ENCODE measurements at places on chromosomes 3 and 15.
A peak's percentile ranks its signal among the peaks of the same experiment; 100 is the strongest.

GRCh38 chr3:108088697-108089096 lies 2.1 kb downstream of the CD47 start:
- peak; percentile 54 for DNase-seq

GRCh38 chr15:79373728-79374127 lies 58.4 kb upstream of the MINAR1 start:
- DNase-seq = no peak

DNA sequence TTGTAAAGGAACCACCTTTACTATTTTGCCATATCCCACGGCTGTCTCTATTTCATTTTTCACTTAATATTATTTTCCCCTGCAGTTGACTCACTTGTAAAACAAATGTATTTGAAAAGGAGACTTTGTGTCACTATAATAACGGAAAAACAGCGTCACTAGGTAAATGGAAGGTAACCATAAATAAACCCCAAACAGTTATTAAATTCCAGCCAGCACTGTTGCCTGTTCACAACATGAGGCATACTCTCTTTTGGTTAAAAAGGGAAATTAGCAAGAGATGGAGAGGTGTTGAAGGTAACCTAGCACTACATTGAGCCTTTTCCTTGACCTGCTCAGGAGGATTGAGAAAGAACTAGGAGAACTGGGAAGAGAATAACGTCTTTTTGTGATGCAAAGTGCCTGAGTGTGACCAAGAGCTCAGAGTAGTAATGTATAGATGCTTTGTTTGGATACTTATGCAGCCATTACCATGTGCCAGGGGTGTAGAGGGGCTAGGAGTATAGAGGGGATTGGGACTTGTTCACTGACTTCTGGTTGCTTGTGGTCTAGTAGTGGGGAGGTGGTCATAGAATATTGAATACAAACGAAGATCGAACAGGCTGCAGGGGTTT lies 19.6 kb downstream of the FLNB start:
- DNase-seq = no peak

GRCh38 chr15:29819979-29820378 lies 2.3 kb downstream of the TJP1 start:
- peak; percentile 11 for DNase-seq

- no peak for DNase-seq
These were observed 143.4 kb downstream of the GREM1 start for GRCh38 chr15:32861174-32861573.

DNA sequence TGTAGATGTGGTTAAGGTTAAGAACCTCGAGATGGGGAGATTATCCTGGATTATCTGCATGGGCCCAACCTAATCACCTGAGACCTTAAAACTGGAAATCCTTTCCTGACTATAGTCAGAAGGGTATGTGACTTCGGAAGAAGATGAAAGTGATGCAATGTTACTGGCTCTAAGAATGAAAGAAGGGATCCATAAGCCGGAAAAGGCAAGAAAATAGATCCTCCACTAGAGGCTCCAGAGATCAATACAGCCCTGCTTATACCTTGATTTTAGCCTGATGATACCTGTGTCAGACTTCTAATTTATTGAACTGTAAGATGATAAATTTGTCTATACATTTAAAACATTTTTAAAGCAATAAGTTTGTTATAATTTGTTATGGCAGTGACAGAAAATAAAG lies 21.5 kb upstream of the GASK1A start:
- no peak for DNase-seq

DNA sequence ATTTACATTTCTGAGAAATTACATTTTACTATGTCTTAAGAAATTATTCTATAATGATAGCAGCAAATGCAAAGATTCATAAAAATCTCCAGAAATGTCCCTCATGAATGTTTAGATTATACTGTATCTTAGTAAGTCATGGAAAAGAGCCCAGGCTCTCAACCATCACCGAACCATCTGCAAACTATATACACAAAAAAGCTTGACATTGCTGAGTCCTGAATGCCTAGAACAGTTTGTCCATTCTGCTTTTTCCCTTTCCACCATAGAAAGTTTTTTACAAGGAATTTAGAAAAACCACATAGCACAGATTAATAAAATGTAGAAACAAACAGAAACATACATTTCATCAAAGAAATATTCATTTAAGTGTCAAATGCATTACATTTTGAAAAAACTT lies 83.6 kb downstream of the MYO9A start:
- DNase-seq = no peak

DNA sequence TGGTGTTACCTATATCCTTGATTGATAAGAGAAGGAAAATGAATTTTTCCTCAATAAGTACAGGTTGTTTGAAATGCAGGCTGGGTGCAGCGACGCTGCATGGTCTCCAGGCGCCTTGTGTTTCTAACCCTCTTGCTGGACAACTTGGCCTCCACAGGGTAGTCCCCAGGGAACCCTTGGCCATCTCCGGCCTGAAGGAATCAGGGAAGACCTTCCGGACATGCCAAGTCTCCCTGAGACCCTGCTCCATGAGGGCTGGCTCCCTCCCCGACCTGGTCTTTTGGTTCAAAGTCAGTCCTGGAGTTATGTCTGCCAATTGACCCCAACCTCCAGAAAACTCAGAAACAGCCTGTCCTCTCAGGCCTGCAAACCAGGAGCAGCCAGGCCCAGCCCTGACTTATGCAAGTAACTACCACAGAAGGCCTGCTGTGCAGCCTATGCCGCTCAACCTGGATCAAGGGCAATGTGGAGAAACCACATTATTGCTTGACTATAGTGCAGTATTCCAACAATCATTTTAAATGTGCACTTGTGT lies 98.3 kb downstream of the LIPC start:
- DNase-seq = no peak

Measured in ELR (cell line).